ENCODE measurements at places on chromosomes 7 and 10.

DNA sequence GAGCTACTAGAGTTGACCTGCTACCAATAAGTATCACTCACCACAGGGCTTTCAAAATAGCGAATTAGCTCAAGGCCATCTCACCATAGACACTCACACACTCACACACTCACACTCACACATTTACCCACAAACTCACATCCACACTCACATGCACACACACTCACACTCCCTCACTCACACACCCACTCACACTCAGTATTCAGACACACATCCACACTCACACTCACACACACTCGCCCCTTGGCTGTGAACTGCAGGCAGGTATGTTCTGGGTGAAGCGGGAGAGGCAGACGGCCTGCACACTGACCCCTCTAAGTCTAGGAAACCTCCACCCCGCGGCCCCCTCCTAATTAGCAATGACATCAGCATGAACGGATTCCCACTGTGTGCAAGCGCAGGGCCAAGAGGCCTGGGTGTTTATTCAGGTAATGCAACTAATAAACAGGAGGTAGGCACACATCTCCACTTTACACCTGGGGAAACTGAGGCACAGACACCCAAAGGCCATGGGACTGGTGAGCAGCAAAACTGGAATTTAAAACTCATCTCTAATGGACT is 94.6 kb downstream of the ADARB2 start:
- no peak for DNase-seq

GRCh38 chr10:124926548-124926947 is 15.4 kb upstream of the ZRANB1 start:
- no peak for DNase-seq

GRCh38 chr7:116910383-116910782 is 42.9 kb upstream of the ST7 start:
- DNase-seq: no peak

DNA sequence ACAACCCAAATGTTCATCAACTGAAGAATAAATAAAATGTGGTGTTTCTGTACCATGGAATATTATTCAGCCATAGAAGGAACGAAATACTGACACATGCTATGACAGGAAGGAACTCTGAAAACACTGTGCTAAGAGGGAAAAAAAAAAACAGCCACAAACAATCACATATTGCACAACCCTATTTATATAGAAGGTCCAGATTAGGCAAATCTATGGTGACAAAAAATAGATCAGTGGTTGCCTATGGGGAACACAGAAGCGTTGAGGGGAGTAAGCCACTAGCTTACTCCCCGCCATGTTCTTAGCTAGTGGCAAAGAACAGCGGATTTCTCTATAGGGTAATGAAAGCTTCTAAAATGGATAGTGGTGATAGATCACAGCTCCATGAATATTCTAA is 198.4 kb downstream of the TPST1 start:
- DNase-seq: no peak

- DNase-seq: no peak
These were observed 513 bp downstream of the ODAD2 start for GRCh38 chr10:27998178-27998953.

GRCh38 chr10:33419311-33419710 is 84.8 kb upstream of the NRP1 start:
- DNase-seq: no peak

DNA sequence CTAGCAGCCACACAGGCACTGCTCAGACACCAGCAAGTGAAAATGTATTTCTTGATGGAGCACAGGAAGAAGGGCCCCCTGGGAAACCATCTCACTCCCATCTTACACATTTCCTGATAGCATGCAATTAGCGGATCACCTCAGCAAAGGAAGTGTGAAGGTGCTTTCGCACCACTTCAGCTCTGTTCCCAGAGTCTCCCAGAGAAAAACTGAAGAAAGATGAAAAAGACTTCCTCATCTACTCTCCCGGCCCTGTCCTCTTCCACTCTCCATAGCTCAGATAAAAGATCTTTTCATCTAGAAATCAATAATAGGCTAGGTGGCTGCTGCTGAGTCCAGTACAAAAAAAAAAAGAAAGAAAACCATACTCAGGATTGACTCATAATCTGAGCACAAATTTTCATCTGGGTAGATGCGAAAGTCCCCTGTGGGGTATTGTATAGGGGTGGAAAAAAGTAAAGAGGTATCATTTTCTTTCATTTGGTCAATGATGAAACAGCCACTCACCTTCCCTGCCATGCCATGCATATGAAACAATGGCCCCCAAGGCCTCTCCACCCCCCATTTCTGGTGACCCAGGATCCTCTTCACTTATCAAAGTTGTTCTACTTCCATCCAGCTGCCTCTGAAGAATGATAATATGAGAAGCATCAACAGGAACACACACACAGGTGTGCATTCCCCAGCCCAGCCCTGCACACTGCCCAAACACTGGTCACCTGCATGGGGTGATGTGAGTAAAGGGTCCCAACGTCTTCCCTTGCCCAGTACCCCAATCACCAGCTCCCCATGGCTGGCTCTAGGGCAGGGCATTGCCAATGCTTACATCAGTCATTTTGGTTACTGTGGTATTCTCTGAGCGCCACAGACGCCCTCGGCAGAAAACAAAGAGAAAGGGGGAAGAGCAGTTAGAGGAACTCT is 48.8 kb upstream of the DGKI start:
- DNase-seq: no peak

DNA sequence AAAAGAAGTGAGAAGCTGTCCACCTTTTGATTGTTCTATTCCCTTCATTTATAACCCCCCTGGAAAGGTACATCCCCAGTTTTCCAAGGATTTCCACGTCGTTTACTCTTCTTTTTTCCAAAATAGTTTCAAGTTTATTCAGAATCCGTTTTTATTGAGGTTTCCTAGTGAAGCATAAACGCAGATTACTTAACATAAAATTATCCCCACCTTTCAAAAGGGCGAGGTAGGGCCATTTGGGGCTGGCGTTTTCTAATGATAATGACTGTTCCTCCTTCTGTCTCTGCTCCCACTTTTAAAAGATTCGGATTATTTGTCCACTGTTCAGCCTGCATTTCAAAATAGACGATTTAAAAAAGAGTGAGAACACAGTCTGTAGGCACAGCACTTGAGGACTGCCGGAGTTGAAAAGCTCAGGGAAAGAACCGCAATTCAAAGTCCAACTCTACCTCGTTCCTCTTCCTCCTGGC is 165.2 kb upstream of the PPP1R3A start:
- no peak for DNase-seq

GRCh38 chr10:92290076-92290836 is 622 bp downstream of the CPEB3 start:
- DNase-seq: no peak

All from GM12892 (cell line).